Activated CD8-positive, alpha-beta memory T cell treated with anti-CD3 and anti-CD28 coated beads for 24 hours (primary cell): ENCODE measurements at places on chromosomes 1 and 21.

- DNase-seq, result no peak
Observed at GRCh38 chr1:225691861-225692516, 39.1 kb upstream of the ENAH start.

- DNase-seq, result no peak
Observed at GRCh38 chr21:43274946-43275310, 106.1 kb downstream of the CRYAA start.

DNA sequence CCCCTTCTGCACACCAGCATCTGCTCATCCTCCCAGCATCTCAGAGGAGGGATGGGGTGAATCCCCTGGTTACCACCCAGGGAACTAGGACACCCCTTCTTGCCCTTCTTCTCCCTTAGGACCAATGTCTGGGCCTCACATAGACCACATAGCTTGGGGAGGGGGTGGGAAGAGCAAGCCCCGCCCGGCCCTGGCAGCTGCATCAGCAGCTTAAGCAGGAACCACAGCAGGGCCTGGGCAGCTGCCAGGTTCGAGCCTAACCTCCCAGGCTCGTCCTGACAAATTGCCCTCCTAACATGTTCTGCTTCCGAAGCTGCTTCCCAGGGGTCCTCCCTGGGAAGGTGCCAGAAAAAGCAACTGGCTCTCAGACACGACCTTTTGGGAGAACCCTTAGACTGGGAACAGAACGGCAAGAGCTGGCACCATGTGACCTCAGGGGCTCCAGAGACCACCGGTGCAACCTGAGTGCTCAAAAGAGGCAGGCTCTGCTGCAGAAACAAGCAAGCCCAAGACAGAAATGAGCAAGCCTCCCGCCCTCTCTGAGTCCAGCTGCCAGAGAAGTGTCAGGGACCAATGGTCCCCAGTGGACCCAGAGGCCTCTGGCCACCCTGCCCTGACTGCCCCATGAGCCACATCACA, 18.4 kb upstream of the CLSTN1 start:
- DNase-seq, result no peak

- no peak for DNase-seq
Observed at GRCh38 chr21:15071009-15071408, 6.2 kb upstream of the NRIP1 start.

GRCh38 chr1:55604749-55605148, 389.6 kb upstream of the USP24 start:
- DNase-seq, result no peak

- no peak for DNase-seq
Observed at GRCh38 chr1:94236013-94236491, 1.3 kb downstream of the ARHGAP29 start.

- DNase-seq, result no peak
Observed at GRCh38 chr1:36083635-36084496, at the start of gene TEKT2. Gene TEKT2 (plus strand): TSS chr1:36084094. CDS start chr1:36084922, 828 bp downstream.
